Stimulated activated CD4-positive, alpha-beta T cell treated with anti-CD3 and anti-CD28 coated beads, Interleukin-15, amount 100 ng/mL, for 1 hour (primary cell): ENCODE measurements at places on chromosomes 5 and 9.

- DNase-seq = no peak
These were observed 496 bp downstream of the TLX3 start for GRCh38 chr5:171309276-171310211.

GRCh38 chr5:172834415-172835289, 601 bp downstream of the ERGIC1 start:
- no peak for DNase-seq

DNA sequence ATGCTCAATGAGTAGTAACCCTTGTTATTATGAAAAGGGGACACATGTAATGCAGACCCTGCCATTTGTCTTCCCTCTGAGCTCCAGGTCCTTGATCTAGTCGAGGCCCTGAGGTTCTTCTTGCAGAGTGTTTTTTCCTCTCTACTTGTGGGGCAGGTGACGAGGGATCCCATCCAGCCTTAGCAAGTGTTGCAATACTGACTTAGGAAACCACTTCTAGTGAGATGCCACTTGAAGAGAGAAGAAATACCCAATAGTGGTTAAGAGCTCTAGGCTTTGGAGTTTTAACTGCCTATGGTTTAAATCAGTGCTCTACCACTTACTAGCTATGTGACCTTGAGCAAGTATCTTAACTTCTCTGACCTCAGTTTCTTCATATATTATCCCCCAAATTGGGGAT, 10.2 kb downstream of the PPARGC1B start:
- DNase-seq = no peak

- DNase-seq = no peak
These were observed 58.8 kb downstream of the MAN2A1 start for GRCh38 chr5:109748546-109748945.

- DNase-seq = no peak
These were observed 7.7 kb downstream of the ICE1 start for GRCh38 chr5:5430136-5430535.

DNA sequence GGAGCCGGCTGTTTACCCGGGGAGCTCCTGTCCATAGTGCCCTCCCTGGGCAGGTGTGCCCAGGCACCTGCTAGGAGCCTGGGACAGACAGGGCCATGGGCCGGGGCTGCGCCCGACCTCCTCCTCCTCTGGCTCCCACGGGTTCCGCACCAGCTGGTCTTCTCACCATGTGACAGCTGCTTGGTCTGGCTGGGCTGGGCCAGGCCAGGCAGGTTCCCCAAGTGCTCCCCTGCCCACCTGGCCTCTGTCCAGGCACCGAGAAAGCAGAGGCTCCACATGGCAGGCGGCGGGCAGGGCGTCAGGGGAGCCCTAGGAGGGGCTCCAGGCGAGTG, 60.0 kb downstream of the OLFM1 start:
- no peak for DNase-seq

- no peak for DNase-seq
These were observed 151.7 kb upstream of the NMUR2 start for GRCh38 chr5:152556784-152557183.

GRCh38 chr9:97474372-97474925, 27.0 kb upstream of the TMOD1 start:
- DNase-seq = no peak

DNA sequence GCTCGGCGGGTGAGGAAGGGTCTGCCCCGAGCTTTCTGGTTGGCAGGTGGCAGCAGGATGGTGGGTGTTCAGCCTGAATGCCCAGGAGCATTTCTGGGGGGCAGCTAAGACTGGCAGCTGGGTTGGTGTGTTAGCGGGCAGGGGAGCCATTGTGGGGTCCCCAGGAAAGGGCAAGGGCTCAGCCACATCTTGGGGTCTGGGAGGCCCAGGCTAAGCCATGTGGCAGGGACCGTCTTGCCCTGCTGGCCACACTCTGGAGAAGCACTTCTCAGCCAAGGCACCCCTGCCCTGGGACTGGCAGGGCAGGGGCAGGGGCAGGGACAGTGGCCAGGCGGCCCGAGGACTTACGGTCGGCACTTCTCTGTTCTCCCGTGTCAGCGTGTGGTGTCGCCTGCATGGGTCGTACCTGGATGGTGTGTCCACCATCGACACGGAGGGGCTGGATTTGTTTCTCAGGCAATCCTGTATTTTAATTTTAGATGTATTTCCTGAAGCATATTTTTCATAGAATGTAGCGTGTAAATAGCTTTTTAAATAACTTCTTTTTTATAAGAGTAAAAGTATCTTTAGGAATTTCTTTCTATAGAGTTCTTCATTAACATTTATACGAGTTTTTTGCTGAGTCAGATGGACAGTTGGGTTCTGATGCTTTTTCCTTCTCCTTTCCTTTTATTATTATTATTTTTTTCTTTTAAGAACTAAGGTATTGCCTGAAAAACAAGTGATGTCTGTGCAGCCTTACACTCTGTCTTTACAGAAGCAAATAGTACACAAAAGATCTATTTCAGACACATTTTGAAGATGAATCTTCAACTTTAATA, 102.0 kb downstream of the PHF2 start:
- no peak for DNase-seq

DNA sequence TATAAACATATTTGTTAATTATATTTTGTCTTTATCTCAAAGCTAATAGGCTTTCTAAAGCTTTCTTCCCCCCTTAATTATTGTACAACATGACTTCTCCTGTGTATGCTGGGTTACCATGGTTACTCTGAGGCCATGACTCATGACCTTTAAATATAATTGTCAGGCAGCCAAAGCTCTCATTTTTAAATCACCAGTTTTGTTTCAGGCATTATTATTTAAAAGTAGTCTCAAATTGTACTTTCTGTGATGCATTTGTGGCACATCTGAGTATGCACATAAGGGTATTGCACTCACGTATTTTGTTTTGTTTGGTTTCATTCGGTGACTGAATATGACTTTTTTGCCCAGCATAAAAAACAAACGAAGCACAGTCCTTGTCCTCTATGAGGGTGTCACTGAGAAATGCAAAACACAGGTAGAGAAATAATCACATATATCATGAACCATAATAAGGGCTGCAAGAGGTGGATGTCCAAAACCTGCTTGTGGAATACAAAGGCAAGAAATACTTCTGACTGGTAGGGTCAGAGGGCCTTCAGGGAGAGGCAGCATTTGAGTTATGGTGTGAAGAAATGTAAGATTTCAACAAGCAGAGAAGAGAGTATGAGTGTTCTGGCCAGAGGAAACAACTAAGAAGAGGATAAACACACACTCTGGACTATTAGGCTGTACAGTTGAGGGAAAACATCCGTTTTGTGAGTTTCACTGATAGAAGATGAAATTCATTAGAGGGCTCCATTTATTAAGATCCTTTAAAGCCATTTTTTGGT, 2.1 kb downstream of the CCDC192 start:
- DNase-seq = no peak

DNA sequence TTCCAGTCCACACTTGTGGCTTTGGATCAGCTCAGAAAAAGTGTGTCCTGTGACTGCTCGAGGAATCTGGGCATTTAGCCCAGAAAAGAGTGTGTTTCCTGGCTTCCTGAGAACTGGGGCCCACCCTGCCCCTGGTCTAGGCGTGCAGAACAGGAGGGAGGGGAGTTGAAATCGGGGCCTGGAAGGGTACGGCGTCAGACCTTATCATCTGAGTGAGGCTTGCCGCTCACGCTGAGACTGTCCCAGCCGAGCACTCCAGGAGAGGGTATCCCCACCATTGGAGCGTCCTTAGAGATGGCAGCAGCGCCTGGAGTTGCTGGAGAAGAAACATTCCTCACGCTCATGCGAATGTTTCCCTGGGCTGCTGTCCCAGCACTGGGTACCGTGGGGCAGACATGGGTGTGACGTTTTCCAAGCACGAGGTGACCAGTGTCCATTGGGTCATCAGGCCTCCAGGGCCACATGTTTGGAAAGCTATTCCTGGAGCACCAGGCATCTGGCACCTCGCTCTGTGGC, 22.5 kb downstream of the NEK6 start:
- DNase-seq = no peak

- no peak for DNase-seq
These were observed 93.6 kb downstream of the UHRF2 start for GRCh38 chr9:6506571-6506970.

DNA sequence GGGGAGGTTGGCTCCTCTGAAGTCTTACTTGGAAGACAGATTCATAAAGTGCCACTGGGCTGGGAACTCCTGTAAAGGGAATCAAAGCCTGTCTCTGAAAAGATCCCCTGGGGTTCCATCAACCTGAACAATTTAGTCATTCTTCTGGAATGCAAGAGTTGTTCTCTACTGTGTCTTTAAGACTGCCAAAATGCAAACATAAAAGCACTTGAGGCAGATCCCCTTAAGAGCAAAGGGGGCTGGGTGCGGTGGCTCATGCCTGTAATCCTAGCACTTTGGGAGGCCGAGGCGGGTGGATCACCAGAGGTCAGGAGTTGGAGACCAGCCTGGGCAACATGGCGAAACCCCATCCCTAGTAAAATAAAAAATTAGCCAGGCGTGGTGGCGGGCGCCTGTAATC, 16.7 kb downstream of the CDKN2AIPNL start:
- no peak for DNase-seq

DNA sequence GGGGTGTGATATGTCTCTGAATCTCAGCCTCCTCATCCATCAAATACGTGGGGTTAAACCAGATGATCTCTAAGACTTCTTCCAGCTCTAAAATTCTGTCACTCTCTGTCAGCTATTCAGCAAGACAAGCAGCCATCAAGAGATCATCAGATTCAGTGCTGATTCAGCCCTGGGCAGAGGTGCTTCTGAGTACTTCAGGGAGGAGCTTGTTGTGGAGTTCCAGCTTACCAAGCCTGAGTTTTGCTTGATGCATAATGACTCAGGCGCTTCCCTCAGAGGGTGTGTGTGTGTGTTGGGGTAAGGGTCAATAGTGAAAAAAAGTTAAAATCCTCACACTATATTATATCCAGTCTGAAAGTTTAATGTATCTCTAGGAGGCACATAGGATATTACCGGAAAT, 29.6 kb upstream of the TAF1L start:
- DNase-seq = no peak

DNA sequence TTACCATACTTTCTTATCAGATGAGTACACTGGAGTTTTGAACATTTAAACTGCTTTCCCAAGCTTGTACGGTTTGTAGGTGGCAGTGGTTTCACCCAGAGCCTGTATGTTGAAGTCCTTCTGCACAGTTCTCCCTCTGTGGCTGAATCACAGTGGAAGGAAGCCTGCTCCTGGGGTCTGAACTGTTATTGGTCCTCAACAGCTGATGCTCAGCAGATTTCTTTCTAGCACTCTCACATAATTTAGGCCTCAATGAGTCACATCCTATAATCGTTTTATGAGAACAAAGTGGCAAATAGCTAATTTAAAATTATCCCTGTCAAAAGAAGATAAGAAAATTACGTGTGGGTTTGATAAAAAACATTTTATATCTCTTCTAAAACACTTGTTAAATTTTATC, 229.7 kb downstream of the TLE4 start:
- no peak for DNase-seq

DNA sequence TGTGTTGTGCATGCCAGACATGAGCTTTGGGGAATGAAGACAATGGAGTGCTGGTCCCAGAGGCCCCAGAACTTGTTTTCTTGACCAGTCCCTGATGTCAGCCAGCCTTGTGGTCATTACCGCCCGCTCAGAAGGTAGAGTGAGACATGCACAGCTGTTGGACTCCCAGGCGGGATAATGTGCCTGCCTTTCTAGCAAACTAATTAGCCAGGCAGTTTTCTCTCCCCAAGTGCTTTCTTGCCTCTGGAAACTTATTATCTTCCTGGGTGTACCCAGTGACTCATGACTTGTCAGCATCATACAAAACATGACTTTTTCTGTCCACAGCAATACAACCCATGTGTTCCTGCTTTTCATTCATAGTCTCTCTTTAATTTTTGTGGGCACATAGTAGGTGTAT, 131.1 kb downstream of the RMI1 start:
- DNase-seq = no peak

GRCh38 chr5:141957367-141957996, 520 bp downstream of the PCDH12 start:
- DNase-seq = no peak

- no peak for DNase-seq
These were observed 426.2 kb downstream of the HTR1A start for GRCh38 chr5:63535840-63536602.

DNA sequence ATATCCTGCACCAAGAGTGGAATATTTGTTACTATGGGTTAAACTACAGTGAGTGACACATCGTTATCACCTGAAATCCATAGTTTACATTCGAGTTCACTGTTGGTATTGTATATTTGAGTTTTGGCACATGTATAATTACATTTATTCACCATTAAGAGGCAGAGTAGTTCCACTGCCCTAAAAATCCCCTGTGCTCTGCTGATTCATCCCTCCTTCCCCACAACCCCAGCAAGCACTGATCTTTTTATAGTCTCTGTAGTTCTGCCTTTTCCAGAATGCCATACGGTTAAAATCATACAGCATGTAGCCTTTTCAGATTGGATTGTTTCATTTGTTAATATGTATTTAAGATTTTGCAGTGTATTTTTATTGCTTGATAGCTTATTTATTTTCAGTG, 495.2 kb downstream of the DIRAS2 start:
- DNase-seq = no peak

DNA sequence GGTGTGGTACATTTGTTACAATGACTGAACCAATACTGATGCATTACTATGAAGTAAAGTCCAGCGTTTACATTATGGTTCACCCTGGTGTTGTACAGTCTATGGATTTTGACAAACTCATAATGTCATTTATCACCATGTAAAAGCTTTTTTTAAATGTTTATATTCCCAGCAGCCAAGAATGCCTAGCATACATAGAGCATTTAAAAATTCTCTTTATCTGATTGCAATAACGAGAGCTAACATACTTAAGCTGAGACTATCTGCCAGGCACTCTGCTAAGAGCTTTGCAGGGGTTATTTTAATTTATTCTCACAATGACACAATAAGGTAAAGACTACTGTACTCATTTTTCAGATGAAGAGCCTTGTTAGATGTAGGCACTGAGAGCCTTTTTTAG, 24.1 kb downstream of the PRDM6 start:
- no peak for DNase-seq

DNA sequence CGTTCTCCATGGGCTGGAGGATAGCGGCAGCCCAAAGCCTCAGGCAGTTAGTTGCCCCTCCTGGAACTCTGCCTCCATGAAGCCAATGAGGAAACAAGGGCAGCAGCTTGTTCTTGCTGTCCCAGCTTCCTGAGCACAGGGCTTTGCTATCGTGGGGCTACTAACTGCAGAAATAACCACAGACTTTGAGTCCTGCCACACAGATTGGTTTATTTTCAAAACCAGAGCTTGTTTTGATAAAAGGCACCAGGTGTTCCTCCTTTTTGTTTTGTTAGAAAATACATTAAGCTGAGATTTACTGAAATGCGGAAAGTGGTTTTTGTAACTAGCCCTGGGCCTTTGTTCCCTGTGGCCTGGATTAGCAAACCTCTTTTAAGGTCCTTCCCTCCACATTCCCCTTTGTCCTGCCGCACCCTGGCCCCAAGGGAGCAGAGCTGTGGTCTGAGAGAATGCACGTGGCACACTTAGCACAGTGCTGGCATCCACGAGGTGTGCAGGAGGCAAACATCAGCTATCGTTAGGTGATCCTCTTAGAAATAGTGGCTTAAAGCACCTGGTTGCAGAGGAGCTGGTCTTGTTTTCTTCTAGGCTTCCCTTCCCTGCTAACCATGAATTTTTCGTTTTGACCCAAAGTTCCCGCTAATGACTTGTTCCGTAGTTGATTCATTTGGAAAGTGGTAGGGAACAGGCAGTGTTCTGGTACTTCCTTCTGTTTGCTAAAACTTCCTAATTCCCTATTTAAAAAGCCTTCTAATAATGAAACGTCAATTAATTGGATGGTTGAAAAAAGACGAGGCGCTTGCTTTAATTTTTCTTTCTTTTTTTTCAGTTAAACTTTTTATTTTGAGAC, 21.5 kb downstream of the MVB12B start:
- DNase-seq = no peak
